ENCODE measurements at places on chromosomes 7 and 10.

DNA sequence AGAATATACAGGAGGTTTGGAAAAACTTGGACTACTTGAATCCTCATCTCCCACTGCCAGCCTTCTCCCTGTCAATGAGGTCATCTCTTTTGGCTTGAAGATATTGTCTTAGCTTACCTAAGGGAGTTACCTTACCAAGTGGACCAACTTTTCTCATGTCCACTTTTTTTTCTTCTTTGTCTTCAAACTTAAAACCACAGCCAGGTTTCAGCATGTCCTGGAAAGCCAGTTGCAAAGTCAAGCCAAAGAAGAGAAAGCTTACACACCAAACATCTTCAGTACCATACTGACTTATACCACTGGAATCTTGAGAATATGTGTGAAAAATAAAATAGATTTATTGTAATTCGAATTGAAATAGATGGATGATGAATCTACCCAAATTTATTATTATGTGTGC lies 520.5 kb downstream of the HTR7 start:
- DNase-seq, result no peak

GRCh38 chr10:23702977-23703414 lies 264.1 kb downstream of the OTUD1 start:
- DNase-seq, result peak; percentile 45

DNA sequence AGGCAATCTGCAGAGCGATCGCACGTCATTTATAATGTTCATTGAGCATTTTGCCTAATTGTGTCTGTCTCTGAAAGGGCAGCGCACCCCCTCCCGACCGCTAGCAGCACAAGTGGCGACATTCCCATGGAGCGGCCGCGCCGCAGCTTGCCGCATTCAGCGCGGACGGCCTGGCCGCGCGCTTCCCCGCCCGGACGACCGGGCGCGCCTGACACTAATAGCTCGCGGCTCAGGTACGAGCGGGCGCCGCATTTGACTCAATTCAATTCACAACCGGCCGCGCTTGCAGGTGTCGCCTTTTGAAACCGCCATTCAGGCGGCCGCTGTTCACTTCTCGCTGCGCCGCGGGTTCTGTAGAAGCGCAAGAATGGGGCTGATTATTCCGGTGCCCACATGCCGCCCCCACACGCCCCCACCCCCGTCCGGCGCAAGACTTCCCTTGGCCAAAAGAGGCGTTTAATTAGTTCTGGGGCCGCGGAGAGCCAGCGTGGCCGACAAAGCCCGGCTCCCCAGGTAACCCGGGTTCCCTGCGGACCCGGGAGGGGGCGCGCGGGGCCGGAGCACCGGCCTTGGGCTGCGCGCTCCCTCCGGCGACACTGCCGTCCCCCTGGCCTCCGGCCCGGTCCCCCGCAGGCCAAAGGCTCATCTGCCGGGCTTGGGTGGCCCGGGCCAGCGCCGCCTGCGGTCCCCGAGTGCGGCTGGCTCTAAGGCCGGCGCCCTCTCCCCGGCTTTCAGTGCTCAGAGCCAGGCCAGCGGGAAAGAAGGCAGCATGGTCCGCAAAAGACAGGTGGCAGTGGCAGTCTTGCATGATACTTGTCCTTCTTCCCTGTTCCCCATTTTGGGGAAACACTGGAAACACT lies 18.7 kb upstream of the PTF1A start:
- DNase-seq, result no peak

- peak; percentile 57 for DNase-seq
These were observed 86.4 kb downstream of the MYL10 start for GRCh38 chr7:101542527-101543241.

- no peak for DNase-seq
These were observed 76.0 kb downstream of the CARD11 start for GRCh38 chr7:2967705-2968104.

- DNase-seq, result no peak
These were observed 98.9 kb upstream of the KIF5B start for GRCh38 chr10:32155075-32155516.

DNA sequence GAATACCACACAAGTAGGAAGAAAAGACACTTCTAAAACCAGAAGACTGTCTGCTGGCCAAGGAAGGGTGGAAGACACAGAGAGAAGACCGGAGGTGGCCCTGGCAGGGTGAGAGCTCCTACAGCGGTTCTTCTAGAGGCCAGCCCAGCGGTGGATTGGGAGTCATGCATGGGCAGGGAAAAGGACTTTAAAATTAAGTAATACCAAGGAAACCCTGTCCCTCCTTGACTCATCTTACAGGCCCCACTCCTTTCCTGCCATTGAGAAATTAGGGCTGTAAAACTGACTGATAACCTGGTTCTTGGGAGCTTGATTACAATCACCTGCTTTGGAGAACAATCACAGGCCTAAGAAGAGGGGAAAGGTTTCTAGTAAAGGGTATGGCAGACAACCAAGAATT lies 16.1 kb downstream of the CALML3 start:
- DNase-seq, result no peak

DNA sequence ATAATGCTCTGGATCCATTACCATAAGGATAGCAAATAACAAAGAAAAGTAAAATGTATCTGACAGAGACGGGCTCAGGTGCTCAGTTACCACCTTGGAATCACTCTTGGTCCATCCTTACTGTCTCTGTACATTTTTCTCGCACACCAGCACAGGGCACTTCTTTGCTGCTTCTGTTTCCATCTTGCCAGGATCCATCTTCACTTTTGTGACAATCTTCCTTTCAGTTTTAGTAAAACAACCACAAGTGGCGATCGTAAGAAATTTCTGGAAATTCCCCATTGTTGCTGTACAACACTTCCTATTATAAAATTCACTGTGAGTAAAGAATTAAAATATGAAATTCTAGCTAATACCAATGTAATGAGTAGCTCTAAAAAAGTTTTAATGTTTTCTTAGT lies 695.5 kb downstream of the GRM8 start:
- DNase-seq, result no peak

DNA sequence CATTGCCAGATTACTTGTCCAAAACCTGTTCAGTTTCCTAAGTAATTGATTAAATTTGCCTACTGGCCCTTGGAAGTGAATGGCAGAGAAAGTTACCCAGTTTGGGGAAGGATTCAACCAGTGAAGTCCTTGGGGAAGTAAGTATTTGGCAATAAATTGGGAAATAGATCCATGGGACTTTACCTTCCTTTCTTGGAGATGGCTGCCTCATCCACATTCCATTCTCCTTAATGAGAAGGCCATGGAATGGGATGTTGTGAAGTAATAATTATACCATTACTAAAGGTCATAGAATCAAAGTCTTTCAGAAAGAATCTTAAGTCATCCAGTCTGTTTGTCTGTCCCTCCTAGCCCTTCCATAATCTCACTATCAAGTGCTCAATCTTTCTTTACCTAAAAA lies 4.5 kb upstream of the COPG2 start:
- DNase-seq, result no peak

- DNase-seq, result no peak
These were observed 204.5 kb upstream of the CDCA7L start for GRCh38 chr7:22150221-22150620.

GRCh38 chr10:111968647-111969046 lies 214.9 kb downstream of the GPAM start:
- DNase-seq, result no peak

DNA sequence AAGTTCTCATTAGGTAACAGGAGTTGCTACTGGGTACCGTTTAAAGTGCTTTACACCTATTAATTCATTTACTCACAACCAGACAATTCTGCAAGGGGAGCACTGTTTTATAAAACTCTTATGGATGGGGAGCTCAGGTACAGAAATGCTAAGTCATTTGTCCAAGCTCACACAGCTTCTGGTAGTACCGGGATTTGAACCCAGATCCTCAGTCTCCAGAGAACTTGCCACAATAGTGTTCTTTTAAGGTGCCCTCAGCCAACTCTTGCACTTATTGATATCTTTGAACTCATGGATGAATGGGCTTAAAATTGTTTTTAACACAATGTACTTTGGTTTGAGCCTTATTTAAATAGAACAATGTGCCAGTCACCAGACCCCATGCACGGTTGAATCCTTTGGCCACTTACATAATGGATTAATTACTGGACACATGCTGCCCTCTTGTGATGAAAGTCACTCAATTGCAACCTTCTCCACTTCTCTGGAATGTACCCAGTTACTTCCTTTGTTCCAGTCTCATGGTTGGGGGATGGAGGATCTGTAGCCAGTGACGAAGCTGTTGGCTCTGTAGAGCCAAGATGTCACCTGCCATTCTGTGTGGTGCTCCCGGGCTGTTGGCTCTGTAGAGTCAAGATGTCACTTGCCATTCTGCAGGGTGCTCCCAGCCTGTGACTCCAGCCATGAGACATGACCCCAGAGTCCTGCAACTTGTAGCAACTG lies 65.6 kb downstream of the NOD1 start:
- no peak for DNase-seq

DNA sequence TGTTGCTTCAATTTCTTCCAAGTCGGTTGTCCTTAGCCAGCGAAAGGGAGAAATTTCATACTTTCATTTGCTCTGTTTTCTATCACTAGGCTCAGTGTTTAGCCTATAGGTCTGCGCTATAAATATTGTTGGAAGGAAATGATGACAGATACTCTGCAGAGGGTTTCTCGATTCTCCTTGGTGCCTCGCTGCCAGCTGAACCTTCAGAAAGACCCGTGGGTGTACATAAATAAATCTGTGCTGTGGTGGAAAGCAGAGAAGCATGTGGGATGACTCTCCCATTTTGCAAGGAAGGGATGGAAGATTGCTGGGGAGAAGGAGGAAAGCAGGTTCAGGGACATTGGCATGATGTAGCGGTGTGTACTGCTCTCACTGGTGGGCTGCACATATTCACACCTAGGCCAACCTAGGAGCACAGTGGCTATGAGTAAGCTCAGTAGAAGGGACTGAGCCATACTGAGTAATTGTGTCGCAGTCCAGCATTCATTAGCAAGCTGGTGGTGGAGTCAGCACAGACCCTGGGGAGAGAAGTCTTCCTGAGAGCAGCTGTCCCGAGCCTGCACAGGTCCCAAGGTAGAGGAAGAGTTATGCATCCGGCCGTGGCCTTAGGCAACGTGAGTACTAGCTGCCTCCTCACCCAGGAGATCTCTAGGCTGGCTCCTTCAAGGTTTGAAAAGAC lies 50.5 kb downstream of the PNLIPRP3 start:
- no peak for DNase-seq

GRCh38 chr7:48078470-48078869 lies 10.6 kb upstream of the UPP1 start:
- no peak for DNase-seq

GRCh38 chr7:133358708-133359107 lies 105.8 kb downstream of the EXOC4 start:
- DNase-seq, result no peak

DNA sequence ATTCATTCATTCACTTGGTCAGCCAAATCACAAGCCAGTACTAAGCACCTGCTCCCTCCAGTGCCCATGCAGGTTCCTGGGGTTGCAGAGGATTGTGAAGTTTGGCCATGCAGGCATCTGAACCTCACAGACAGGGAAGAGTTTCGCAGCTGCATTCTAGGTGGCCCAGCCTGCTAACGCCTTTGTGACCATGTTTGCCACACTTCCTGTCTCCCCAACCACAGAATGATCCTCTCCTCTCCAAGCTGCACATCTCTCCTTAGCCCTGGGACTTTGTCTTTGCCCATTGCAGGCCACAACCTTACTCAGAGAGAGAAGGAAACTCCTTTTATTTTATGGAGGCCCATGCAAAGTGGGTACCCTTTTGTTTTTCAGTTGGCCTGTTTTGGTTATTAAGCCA lies 31.8 kb downstream of the EPDR1 start:
- DNase-seq, result no peak

DNA sequence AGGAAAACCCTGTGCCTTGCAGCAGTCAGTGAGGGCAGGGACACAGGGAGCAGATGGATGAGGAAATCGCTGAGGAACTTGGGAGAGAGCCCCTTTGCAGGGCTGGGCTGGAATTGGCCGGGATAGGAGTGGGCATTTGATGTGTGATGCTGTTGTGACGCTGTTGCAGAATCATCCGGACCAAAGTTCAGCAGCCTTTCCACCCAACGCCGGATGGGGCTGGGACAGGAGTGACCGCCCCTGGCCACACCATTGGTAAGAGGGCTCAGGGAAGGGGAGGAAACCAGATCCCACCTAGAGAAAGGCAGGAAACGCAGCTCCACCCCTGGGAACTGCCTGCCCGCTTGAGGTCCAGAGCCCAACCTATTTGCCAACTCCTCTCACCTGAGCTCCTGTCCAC lies 33.9 kb downstream of the PAX2 start:
- DNase-seq, result no peak

DNA sequence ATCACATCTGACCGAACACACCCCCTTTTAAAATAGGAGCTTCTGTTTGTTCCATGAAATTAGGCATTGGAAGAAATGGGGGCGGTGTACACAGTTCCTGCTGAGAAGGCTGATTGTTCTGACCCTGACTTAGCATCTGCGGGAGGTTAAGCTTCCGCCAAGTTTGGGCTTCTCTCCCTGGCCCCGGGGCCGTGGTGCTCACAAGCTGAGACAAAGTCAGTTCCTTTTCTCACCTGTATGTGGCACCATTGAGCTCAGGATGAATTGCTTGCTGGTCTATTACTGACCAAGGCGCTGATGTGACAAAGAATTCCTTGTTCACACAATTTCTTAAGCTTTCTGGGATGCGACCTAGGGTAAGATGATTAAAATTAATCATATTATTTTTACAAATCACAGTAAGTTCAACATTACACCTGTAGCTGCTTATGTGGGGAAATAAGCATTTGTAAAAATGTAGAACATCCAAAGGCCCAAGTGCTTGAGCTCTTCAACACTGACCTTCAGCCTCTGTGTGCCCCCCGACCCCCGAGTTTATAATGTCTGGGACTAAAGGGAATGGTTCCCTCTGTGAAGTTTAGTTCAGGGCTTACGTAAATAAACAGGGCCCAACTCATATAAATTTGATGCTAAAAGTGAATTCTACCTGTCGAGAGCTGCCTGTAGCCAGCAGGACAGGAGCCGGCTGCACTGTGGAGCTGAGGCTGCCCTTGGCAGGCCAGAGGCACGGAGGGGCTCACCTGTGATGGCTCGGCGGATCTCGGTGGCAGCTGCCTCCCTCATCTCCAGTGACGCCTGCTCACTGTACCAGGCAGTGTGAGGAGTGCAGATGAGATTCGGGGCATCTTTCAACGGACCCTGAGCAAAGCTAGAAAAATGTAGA lies 50.8 kb downstream of the ZRANB1 start:
- DNase-seq, result no peak

DNA sequence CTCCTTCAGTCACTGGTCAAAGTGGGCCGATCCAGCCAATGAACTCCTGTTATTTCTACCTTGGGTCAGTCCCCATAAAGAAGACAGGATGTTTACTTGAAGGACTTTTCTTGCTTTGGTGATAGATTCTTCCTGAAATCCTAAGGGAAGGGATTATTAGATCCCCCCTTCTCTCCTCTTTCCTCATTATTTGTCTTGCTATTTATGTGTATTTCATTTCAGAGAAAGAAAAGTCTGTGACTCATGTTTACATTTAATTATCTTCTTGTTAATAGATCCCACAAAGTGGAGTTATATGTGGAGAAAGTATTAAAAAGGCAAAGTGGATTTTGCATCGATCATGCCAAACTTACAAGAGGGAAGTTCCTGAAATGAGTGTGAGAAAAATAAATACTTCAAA lies 341.5 kb downstream of the PHTF2 start:
- DNase-seq, result no peak

- DNase-seq, result no peak
These were observed 104.2 kb upstream of the RAB18 start for GRCh38 chr10:27399871-27400270.

Data from germinal center (tissue), 1 donor.